Psoas muscle (tissue), 8 donors: ENCODE measurements at places on chromosomes 5 and 9. TPM values are rescaled to one million over a fixed set of nuclear protein-coding genes. Genes with fewer than 3 reads are reported as not detected.

Gene NAA35
- 25.0 TPM for total RNA-seq

Gene FER
- total RNA-seq: 4.6 TPM

Gene SH3RF2
- 23.5 TPM for total RNA-seq

Gene TTLL11
- total RNA-seq: 56.4 TPM

DNA sequence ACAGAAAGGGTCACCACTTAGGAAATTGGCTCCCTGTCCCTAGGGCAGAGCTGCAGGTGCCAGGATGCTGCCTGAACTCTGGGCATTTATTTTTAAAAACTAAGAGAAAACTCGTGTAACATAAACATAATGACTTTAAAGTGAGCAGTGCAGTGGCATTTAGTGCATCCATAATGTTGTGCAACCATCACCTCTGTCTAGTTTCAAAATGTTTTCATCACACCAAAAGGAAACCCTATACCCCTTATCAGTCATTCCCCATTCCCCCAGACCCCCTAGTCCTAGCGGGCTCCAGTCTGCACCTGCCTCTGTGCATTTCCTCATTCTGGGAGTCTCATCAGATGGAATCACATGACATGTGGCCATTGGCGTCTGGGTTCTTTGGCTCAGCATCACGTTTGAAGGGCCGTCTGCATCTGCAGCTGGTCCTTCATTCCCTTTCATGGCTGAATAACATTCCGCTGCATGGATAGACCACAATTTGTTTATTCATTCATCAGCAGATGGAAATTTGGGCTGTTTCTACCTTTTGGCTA lies 55.8 kb downstream of the NSG2 start:
- DNase-seq: no peak

- DNase-seq: no peak
Observed at GRCh38 chr9:89686126-89686525, 81.3 kb downstream of the GADD45G start.

- no peak for DNase-seq
Observed at GRCh38 chr5:150523472-150524350, 15.8 kb downstream of the NDST1 start.

DNA sequence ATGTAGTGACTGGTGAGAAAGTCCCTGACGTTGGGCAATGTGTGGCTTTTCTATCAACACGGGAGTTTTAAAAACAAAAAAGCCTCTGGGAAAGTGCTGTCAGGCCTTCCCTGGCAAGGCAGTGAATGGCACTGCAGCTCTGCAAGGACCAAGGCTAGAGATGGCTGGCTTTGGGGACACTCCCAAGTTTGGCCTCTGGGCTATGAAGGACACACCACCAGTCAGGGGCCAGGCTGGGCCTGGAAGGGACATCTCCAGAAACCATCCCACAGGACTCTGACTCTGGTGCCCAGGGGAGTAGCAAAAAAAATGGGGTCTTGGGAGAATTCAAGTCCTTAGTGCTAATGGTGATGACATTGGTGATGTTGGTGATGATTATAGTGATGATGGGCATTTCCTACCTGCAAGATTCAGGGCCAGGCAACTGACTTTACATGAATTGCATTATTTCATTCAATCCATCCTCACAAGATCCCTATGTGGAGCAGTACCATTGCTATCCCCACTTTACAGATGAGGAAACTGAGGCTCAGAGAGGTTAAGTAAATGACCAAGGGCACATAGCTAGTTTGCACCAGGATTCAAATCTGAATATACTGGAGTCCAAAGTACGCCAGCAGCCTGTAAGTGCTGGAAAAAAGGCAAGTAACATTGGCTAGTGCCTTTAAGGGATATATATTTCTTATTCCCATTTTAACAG lies 2.6 kb upstream of the PPARGC1B start:
- DNase-seq: no peak

GRCh38 chr9:136985027-136985602 lies 2.3 kb downstream of the LCNL1 start:
- no peak for DNase-seq

Gene GAS1
- total RNA-seq: 6.8 TPM

DNA sequence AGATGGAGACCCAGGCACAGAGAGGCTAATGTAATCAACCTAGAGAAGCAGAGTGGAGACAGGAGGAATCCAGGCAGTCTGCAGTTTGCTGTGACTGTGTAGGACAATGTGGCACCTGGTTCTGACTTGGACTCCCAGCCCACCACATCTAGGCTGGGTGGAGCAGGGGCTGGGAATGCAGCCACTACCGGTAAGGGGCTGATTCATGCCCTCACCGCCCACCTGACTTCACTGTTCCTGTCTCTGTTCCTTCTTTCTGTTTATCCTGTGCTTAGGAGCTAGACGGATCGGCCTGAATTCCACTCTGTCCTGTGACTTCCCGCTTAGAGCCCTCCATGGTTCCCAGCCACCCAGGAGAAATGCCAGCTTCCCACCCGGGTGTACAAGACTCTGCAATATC lies 2.6 kb downstream of the PDLIM4 start:
- DNase-seq: no peak

DNA sequence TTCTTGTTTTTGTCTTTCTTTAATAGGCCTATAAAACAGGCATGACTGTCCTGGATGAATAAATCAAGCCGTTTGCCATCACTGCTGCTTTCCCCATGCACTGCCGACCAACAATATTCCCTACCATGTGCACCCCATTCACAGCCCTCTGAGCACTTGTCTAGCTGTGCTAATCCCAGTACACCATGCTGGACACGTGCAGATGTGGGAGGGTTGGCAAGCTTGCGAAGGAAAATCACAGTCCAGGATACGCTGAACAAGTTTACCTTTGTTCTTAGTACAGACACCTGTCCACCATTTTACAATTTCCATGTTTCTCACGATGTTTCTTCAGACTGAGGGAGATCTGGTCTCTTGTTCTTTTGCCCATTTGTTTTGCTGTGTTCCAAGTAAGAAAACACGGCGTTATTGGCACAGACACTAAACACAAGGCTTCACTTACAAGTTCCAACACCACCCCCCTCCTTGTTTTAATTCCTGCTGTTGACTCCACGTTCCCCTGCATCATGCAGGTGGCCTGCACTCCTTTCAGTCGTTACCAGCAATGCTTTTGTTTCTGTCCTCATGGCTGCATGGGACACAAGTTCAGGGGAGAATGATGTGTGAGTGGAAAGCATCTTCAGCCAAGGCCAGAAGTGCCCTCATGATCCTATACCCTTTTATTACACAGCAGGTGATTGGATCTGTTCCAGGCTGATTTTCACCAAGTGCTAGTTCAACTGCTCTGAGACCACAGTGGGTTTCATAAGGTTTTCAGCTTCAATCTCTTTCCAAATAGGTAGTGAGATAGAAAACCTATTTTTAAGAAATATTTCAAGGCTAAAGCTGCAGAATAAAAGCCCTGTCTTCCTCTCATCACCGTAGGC lies 608.9 kb downstream of the IRX1 start:
- DNase-seq: no peak

DNA sequence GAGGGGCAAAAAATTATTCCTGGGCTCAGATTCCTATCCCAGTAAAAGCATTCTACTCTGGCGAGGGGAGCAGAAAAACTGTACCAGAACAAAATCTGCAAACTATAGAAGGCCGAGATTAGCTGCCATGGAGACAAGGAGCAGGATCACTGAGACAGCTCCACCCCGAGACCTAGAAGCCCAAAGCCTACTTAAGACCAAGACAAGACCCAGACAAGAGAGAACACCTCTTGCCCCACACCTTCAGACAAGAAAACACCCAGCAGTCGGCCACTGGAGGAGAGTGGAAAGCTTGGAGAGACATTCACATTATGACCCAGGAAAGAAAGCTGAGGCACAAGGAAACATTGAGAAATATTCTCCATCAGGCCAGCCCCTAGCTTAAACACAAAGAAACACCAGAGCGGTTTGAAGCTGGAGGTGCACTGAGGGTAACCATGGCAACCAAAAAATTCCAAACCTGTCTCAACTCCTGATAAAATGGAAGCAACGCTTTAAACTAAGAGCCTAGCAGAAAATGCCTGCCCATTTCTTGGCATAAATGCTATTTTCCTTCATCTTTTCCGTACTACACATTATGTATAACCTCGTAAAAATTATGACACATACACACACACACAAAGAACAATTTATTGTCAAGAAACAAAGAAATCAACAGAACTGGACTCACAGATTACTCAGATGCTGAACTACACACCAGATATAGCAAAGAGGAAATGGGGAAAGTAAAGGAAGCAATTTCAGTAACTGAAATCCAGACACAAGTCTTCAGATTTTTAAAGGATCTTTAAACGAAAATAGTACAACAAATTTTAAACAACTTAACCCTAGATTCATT lies 53.8 kb upstream of the FTMT start:
- no peak for DNase-seq

GRCh38 chr9:76707510-76707909 lies 56.7 kb upstream of the PCA3 start:
- DNase-seq: no peak

DNA sequence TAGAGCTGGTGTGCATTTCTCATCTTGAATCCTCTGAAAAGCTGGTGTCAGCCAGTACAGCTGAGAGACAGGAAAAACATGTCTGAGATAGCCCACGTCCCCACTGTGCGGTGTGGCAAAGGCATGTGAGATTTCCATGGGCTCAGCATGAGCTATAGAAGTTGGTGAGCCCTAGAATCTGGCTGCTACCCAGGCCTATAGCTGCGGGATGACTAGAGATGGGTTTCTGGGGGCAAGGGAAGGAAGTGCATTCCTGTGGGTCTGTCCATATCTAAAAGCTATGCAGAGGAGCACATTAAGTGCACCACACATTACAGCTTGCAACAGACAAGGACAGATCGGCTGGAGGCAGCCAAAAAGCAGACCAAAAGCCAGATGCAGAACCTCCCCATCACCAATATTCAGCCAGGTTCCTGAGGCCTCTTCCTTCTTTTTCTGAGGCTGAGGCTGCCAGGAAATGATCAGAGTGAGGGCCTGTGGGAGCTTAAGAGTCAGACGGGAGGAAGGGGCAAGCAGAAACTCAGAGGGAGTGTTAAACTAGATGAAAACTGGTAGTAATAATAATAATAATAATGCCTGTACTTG lies 55.8 kb upstream of the RANBP3L start:
- DNase-seq: no peak

- DNase-seq: no peak
Observed at GRCh38 chr9:35340046-35340445, 149.9 kb upstream of the RUSC2 start.

- DNase-seq: no peak
Observed at GRCh38 chr5:138844812-138845513, 30.2 kb downstream of the LRRTM2 start.

- no peak for DNase-seq
Observed at GRCh38 chr5:168342151-168342825, 50.8 kb downstream of the WWC1 start.

Gene NXNL2
- not detected for total RNA-seq

- DNase-seq: no peak
Observed at GRCh38 chr9:27348785-27349697, 52.1 kb upstream of the EQTN start.

Gene PCDHB16
- 0.63 TPM for total RNA-seq

- no peak for DNase-seq
Observed at GRCh38 chr5:80343067-80343466, 23.3 kb downstream of the SPZ1 start.

- DNase-seq: no peak
Observed at GRCh38 chr5:58860680-58861079, 277.8 kb downstream of the RAB3C start.

GRCh38 chr5:14662721-14663260 lies 1.7 kb upstream of the OTULIN start:
- DNase-seq: no peak

Gene ENTREP1
- total RNA-seq: 28.3 TPM

- DNase-seq: no peak
Observed at GRCh38 chr5:25339541-25339940, 694.8 kb upstream of the CDH10 start.

DNA sequence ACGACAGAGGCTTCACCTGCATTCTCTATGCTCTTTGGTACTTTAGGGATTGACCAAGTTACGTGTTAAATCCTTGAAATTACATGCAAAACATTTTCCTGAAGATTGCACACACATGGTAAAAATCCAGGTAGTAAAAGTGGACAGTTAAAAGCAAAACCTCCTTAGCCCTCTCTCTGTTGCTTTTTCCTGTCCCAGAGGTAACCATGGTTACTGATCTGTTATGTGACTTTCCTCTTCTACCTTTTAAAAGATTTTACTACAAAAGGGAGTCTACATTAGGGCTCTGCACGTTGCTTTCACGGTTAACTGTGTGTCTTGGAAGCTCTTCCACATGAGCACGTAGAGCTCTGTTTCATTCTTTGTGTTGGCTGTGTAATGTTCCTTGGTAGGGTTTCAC lies 97.0 kb downstream of the PPARGC1B start:
- no peak for DNase-seq

Gene RAPGEF1
- 269 TPM for total RNA-seq

Gene PAEP
- total RNA-seq: not detected

DNA sequence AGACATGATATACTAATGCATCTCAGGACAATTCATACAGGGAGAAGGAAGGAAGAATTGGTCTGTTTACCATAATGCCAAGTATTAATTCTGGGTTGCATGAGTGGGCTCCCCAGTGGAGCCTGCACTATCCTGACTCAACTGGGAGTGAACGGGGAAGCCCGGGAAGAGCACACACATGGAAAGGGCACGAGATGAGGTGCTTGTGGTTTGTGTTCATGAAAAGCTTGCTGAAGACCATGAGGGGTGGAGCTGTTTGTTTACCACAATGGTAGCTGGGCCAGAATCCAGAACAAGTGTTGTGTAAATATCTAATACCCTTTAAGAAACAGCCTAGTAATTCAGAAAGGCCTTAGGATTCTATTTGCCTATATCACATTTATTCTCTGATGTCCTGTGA lies 44.6 kb downstream of the POC5 start:
- no peak for DNase-seq

DNA sequence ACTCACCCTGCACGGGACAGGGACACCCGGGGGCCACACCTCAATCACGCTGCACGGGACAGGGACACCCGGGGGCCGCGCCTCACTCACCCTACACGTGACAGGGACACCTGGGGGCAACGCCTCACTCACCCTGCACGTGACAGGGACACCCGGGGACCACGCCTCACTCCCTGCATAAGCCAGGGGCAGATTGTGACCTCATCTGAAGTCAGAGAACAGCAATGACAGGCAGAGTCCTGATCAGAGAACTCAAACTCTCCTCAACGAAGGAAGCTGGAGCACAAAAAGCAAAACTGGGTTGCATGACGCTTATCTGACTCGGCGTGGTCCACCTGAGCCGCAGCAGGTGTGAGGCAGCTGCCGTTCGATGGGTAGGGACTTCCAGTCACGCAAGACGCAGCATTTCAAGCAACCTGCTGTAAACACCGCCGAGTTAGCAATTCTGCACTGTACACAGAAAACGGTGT lies 3.2 kb downstream of the TERT start:
- DNase-seq: no peak

GRCh38 chr9:97905228-97905627 lies 17.1 kb downstream of the TRMO start:
- no peak for DNase-seq
